ENCODE measurements at places on chromosomes 11 and 22.
A peak's percentile ranks its signal among the peaks of the same experiment; 100 is the strongest.

DNA sequence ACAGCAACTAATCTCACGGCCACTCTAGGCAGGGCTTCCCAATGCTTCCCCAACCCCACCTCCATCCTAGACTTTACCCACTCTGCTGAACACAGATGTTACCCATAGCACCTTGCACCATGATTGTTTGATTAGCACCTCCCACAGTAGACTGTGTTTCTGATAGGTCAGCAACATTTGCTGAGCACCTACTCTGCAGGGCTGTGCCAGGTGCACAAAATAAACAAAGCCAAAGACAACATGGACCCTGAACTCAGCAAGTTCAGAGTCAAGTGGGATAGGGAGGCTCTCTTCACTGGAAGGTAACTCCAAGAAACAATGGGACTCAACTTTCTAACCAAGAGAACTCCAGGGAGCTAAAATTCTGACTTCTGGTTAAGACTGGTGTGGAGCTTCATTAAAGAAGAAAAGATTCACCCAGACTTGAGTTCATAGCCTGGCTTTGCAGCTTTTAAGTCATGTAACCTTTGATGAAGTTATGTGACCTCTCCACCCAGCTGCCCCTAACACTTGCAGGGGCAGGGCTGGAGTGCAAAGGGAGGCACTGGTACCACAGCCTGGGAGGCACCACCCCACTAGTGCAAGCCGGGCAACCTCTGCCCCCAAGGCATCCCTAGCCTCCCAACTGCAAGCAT is 6.7 kb upstream of the RTN4RL2 start:
- DNase-seq: peak; percentile 95

DNA sequence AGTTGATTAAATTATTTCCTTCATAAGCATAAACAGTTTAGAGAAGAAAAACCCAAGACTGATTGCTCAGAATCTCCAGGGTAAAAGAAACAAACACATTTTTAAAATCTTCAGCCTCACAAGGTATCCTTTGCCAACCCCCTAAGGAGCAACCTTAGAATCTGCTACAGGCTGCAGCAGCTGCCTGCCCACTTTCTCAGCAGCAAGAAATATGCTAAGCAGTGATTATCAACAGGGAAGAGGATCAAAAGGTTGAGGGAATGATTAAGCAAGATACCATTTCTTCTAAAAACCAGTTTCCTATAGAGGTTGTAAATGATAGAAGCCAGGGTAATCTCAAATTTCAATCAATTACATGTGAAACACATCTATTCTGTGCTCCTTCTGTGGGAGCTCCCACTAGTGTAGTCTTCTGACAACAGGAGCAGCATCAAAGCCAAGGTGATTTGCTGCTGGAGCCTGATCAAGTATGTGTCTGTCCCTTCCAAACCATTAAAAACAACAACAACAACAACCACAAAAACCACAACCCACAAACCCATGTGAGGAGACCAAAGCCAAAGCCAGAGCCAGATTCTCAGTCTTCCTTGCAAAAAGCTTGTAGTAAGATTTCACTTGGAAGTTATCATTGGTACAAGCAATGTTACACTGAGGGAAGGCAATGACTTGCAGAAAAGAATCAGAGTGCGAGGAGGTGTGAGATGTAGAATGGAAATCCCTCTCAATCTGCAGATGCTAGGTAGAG is 761.2 kb downstream of the DLG2 start:
- DNase-seq: no peak

DNA sequence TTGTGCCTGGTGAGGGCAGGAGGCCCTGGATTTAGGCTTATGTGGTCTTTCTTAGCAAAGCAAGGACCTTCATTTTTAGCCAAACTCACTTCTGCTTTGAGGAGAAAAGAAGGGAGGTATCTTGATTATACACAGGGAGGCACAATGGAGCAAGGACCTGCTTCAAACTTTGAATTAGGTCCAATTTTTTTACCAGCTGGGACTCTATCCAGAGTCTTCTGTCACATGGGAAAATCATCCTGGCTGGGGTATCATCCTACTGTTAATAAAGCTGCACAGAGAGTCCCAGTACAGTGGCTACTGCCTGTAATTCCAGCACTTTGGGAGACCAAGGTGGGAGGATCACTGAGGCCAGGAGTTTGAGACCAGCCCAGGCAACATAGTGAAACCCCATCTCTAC is 87.8 kb downstream of the CWC15 start:
- no peak for DNase-seq

GRCh38 chr11:113967361-113967760 is 7.5 kb upstream of the HTR3A start:
- DNase-seq: no peak

DNA sequence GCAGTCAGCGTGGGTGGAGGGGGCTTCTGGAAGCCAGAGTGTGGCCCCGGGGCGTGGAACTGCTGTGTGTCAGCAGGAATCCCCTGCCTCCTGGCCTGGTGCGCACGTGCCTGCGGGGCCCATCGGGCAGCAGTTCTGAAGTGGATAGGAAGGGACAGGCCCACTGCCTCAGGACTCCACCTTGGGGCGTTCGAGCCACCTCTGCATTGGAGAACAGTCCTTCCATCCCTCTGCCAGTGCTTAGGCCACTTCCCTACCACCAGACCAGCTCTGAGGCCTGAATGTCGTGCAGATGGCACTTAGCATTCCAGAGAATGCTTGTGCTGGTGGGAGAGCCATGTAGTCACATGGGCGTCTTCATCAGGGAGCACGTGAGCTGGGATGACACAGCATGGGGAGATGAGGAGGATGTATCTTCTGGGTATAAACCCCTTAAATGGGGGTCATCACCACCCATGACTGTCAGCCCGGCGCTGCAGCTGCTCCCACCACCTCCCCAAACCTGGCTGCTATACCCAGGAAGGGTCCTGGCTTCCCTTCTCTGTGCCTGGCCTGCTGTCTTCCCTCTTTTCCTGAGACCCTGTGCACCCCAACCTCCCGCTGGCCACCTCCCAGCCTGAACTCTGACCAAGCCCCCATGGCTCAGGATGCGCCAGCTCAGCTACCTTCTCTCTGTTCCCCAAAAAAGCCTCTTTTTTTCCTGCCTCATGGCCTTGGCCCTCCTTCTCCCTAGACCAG is 9.7 kb downstream of the INCENP start:
- DNase-seq: no peak

- DNase-seq: no peak
Measured at GRCh38 chr22:26494506-26494905, 10.8 kb downstream of the SRRD start.

DNA sequence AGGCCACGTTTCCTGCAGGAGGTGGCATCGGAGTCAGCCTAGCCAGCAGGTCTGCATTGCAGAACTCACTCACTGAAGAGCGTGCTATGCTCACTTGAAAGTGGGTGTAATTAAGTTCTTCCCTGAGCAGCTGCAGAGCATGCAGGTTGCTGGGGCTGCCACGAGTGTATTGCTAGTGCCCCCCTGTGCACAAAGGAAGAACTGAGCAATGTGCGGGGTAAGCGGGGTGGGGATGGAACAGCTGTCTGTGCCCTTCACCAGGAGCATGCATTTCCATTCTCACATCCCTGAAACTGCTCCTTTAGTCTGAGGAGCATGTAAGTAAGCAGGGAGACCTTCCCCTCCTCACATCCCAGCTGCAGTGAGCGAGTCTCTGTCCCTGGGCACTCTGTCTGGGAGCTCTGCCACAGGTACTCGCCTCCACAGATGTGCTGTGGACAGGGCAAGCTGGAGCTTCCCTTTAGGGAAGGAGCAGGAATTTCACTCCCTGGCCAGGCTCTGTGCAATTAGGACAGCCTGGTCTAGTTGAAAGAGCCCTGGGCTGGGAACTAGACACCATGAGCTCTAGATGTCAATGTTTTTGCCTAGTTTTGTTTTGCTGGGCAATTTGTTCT is 1031.8 kb downstream of the NTM start:
- DNase-seq: no peak

GRCh38 chr11:12674936-12675696 is 895 bp downstream of the TEAD1 start:
- no peak for DNase-seq

DNA sequence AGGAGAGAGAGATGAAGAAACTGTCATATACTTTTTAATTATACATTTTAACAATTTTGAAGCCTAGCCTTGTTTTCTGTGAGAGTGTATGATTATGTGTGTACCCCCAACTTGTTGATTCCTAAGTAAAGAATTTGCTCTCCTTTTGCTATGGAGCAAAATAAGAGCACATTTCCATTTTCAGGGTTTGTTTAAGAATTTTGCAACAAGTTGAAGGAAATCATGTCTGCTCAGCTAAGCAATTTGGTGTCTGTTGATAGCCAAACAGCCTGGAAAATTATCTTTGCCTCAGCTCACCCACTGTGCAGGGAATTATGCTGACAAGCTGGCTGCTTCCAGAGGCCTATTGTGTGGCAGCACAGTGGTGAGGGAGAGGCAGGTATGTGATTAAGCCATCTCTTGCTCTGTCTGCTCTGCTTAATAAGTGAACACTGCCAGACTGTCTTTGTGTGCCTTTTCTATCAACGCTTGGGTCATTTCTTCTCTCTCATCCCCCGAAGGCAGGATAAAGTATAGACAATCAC is 135.1 kb upstream of the TTC12 start:
- no peak for DNase-seq

DNA sequence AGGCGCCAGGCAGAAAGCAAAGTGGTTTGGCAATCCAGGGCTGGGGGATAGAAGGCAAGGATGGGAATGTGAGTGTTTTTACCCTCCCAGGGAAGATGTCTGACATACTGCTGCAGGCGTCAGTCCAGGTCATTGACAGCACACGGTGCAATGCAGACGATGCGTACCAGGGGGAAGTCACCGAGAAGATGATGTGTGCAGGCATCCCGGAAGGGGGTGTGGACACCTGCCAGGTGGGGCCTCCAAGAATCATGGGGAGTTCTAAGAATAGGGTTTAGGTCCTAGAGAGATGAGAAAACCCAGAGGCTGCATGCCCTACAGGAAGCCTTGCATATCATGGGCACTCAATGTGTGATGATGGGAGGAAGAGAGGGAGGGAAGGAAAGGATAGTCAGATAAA is 28.3 kb upstream of the SMIM35 start:
- no peak for DNase-seq

GRCh38 chr22:46079093-46079860 is 71.0 kb upstream of the PPARA start:
- DNase-seq: no peak

DNA sequence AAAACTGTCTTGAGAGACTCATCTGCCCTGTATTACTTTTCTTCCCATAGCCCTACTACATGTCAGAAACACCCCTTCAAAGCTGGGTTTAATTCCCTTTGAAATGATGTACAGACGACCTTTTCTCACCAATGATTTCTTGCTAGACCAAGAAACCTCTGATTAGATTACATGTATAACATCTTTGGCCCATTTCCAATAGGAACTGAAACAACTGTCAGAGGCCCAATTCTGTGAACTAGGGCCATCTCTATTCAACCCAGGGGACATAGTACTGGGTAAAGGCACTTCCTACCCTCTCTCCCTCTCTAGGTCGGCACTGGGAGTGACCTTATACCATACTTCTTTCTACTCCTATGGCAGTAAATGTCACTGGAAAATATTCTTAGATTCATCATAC is 19.4 kb downstream of the NPAT start:
- DNase-seq: no peak

DNA sequence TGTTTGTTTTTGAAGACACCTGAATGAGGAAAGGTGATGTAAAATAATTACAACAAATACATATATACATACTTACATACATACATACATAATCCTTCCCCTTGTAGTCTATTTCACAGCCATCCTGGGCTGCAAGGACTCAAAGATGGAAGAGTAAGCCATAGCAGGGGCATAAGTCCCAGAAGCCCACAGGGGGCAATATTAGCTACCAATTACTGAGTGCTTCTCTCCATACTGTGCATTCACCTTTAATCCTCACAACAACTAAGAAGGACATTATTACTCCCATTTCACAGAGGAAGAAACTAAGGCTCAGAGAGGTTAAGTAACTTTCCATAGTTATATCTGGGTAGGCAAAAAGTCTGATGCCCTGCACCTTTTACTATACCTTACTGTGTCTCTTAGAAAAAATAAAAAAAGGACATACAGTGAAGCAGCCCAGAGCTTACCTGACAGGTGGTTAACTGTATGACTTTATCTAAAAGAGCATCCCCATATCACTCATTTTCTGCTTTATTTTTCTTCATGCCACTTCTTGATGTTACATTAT is 2.7 kb downstream of the SERGEF start:
- no peak for DNase-seq

DNA sequence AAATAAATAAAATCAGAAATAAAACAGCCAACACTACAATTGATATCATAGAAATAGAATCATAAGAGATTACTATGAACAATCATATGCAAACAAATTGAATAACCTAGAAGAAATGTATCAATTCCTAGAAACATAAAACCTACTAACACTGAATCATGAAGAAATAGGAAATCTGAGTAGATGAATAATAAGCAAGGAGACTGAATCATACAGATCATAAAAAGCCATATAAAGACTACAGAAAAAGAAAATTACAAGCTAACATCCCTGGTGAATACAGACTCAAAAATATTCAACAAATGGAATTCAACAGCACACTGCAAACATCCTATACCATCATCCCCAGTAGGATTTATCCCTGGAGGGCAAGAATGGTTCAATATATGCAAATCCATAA is 135.6 kb downstream of the SBF2 start:
- DNase-seq: no peak

DNA sequence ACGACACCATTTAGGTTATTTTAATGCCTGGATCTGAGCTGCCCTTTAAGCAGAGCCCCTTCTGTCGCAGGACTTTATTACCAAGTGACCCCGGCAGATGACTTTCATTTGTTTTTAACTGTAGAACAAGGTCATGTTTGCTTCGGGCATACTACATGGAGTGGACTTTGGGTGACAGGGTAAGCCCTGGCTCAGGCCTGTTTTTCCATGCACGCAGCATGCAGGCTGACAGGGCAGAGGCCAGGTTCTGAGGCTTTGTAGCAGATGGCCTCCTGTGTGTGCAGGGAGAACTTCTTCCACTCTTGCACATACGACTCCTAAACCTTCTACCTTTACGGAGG is 50.5 kb downstream of the SNX19 start:
- DNase-seq: no peak

GRCh38 chr11:15896530-15896929 is 459.8 kb downstream of the SOX6 start:
- DNase-seq: no peak

DNA sequence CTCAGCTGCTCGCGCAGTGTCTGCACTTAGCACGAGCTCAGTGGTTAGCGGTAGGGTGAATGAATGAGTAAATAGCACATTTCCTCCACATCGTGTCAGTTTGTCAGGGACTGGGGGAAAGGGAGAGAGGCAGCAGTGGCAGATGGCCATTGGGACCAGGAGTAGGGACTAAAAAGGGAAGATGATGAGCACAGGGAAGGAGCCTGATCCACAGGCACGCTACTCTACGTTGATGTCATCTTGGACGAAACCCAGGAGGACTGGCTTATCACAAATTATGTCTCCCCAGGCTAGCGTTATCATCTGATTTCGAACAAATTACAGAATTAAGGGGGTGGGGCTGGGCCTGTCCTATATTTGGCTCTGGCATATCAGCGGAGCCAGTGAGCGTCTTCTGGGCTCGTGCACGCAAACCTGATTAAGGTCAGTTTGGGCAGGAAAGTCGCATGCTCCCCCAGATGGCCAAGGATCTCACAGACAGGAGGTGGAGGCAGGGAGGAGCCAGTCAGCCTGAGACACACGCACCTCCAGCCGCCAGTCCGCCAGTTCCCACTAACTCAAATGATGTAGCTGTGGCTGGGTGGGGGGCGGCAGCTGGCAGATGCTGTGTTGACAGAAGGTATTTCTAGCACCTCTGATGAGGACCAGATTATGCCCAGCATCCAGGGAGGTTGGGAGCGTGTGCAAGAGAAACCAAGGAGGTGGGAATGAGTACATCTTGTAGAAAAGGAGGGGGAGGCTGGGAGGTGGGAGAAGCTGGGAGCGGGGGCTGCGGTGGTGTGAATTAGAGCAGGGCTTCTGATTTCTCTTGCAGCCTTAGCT is 97.4 kb upstream of the PRDM11 start:
- DNase-seq: no peak

GRCh38 chr22:49156662-49157285 is 670.9 kb downstream of the BRD1 start:
- no peak for DNase-seq
